Stimulated activated naive CD8-positive, alpha-beta T cell treated with anti-CD3 and anti-CD28 coated beads, Interleukin-15, amount 100 ng/mL, for 72 hours (primary cell): ENCODE measurements at places on chromosomes 12 and 14.
A peak's percentile ranks its signal among the peaks of the same experiment; 100 is the strongest.

GRCh38 chr14:69226178-69226577 lies 33.8 kb upstream of the GALNT16 start:
- DNase-seq: no peak

- no peak for DNase-seq
Measured at GRCh38 chr12:71594214-71594948, 69.3 kb downstream of the ZFC3H1 start.

- peak; percentile 56 for DNase-seq
Measured at GRCh38 chr14:97380539-97380941, 583.4 kb downstream of the VRK1 start.

DNA sequence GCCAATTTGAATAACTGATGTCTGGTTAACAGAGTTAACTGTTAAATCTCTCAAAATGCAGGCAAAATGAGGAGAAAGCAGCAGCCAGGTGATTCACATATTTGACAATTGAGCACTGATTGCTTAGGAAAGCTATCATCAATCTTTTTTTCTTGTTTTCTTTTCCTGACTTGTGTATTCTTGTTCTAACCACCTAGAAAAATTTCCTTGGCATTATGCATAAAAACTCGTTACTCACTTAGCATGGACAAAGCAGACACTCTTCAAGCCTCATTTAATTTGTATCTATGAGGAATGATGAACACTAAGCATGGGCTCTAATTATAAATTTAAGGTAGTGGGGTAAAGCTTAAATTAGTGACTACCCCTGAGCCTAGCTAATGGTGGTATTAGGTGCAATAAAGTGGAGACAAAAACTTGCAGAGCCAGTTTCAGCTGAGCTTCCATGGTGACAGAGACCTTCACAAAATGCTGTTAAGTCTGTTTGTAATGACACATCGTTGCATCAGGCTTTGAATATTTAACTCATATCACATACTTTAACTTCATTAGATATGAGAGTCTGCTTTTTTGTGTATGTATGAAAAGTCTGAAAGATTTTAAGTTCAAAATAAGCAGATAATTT lies 52.0 kb downstream of the RASSF9 start:
- DNase-seq: no peak

DNA sequence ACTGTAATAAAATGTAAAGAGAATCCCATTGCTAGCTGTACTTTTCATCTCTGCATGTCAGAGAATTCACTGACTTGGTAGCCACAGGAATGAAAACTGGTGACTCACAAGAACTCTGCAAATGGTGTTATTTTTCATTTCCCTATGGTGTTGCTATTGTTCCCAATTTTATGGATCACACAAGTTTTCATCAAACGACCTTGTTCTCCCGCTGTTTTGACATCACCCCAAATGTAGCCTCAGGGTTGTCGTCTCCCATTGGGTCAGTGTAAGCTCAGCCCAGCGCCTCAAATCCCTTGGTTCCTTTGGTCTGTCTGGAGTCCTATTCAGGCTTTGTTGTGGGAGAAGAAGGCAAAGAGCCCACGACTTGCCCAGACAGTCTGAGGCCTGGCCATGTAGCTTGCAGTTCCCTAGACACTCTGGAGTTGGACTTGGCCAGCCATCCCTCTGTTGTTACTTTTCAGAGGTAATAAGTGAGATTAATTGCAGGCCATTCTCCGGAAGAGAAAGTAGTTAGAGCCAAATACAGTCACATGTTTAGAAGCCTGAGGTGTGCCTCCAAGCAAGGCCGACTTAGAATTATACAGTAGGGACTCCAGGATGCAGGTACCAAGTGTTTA lies 159.2 kb downstream of the TGFB3 start:
- DNase-seq: no peak

- DNase-seq: no peak
Measured at GRCh38 chr12:59934486-59934885, 338.7 kb downstream of the SLC16A7 start.

- no peak for DNase-seq
Measured at GRCh38 chr12:119959435-119959834, 29.6 kb upstream of the BICDL1 start.
